Ovary (tissue), 10 donors: ENCODE measurements at places on chromosomes 11 and 22. TPM values are rescaled to one million over a fixed set of nuclear protein-coding genes. Genes with fewer than 3 reads are reported as not detected.

DNA sequence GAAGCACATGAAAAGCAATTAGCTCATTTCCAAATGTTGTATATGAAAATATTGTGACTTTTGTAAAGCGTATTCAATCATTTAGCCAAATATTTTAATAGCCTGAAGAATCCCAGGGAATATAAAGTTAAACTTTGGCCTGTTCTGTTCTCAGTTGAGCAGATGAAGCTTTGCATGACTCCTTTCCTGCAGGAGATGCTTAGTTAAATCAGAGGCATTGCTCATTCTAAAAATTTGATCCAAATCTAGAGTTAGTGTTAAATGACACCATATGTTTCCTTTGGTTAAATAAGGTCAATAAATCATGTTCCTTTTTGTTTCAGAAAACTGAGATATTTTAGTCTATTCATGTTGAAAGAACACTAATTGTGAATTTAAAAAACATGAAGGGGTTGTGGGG is 51.2 kb upstream of the BIRC3 start:
- H3K4me3 ChIP-seq, result no peak overlapping the region
- no peak for DNase-seq
- no peak overlapping the region for H3K27ac ChIP-seq
- H3K36me3 ChIP-seq, result no peaks in the 10 kb centered on the region

DNA sequence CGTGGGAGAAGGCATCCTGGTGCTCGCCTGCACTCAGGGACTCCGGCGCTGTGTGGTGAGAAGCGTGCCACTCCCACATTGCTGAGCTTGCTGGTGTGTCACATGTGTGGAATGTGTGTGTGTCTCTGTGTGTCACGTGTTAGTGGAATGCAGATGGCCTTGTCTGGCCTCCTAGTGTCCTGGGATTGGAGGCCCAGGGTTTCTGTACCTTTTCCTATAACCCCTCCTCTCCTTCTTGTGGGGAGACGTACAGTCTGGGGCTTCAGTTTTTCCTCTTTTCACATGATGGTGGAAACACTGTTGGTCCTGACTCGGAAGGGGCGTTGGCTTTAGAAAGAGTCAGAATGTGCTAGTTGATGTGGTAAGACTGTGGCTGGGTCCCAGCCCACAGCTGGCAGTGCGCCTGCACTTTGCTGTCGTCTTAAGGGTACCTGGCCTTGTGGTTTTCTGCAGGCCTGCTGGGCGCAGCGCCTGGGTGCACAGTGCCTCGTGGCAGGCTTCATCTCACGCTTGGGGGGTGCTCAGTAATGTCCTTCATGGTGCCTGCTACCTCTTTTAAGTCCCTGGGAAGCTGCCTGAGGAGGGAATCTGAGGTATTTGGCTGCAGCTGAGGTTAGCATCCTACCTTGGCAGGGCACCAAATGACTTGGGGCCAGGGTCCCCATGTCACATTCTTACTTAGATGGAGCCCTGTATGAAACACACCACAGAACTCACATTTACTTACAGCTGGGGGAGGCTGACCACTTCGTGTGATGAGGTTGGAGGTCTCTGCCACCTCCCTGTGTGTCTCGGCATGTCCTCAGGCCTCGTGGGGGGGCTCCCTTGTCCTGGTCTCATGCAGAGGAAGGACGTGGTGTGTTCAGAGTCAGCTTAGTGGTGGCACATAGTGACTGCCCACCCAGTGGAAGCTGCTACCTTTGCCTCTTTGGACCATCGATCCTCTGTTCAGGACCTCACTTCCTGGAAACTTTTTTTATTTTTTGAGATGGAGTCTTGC is 61.9 kb downstream of the MED15 start:
- peak; percentile 70 for DNase-seq
- no peak overlapping the region for H3K4me3 ChIP-seq
- H3K27ac ChIP-seq, result no peak overlapping the region
- no peaks in the 10 kb centered on the region for H3K27me3 ChIP-seq

GRCh38 chr11:14425621-14426020 is 66.6 kb upstream of the RRAS2 start:
- H3K36me3 ChIP-seq, result no peaks in the 10 kb centered on the region
- DNase-seq, result no peak
- H3K27me3 ChIP-seq, result no peaks in the 10 kb centered on the region
- peaks cover 10% of the 10 kb centered on the region for H3K4me1 ChIP-seq
- no peak overlapping the region for H3K4me3 ChIP-seq
- H3K27ac ChIP-seq, result no peak overlapping the region

DNA sequence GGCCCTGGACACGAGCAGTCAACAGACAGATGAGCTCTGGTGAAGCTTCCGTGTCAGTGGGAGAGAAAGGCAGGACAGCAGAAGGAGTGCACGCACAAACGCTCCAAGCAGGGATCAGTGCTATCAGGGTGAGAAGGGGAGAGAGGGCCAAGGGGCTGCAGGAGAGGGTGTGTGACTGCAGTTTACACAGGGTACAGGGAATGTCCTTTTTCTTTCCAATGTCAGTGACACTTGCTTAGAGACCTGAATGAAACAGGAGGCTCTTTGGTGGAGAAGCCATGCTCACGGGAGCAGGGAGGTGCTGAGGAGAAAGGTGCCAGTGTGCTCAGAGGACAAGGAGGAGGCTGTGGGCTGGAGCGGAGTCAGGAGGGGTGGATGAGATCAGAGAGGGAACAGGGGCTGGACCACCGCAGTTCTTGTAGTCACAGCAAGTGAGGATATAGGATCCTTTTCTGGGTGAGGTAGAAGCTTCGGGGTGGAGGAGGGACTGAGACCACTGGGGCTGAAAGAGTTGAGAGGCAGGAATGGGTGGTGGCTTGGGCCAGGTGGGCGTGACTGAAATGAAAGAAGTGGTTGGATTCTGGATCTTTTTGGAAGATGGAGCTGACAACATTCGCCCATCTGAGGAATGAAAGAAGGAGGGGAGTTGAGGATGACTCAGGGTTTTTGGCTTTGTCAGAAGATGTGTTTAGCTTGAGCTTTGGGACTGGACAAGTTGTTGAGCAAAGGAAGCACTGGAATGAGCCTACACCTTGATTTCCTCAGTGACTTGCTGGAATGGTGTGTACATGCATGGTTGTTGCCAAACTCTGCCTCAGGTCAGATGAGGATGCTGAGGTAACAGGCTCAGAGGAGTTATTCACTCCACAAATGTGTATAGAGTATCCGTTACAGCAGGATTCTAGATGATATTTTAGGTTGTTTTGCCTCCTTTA is 87.9 kb downstream of the ADAMTS15 start:
- H3K4me3 ChIP-seq, result no peak overlapping the region
- no peaks in the 10 kb centered on the region for H3K4me1 ChIP-seq
- H3K27me3 ChIP-seq, result no peaks in the 10 kb centered on the region
- no peak overlapping the region for H3K27ac ChIP-seq
- H3K36me3 ChIP-seq, result no peaks in the 10 kb centered on the region

- no peaks in the 10 kb centered on the region for H3K27me3 ChIP-seq
- H3K27ac ChIP-seq, result no peak overlapping the region
- peaks cover 15% of the 10 kb centered on the region for H3K4me1 ChIP-seq
- DNase-seq, result peak; percentile 28
These were observed 181.4 kb downstream of the DBX1 start for GRCh38 chr11:19978668-19979518.

DNA sequence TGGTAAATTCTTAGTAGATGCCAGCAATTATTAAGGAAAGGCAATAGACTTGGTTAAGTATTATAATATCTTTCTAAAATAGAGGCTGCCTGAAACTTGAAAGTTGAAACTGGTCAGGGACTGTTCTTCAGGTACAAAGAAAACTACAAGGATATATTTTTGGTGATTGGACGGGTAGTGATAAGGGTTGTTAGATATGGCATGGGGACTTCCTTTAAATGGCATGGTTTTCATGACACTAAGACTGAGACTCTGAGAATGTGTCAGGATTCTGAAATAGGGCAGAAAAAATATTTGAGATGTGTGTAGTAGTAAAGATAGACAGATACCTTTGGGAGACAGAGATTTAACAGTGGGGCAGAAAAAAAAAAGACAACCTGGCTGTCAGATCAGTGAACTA is 108.4 kb upstream of the SLC5A12 start:
- H3K4me1 ChIP-seq, result no peaks in the 10 kb centered on the region
- H3K27ac ChIP-seq, result no peak overlapping the region
- no peak overlapping the region for H3K4me3 ChIP-seq
- H3K36me3 ChIP-seq, result no peaks in the 10 kb centered on the region

DNA sequence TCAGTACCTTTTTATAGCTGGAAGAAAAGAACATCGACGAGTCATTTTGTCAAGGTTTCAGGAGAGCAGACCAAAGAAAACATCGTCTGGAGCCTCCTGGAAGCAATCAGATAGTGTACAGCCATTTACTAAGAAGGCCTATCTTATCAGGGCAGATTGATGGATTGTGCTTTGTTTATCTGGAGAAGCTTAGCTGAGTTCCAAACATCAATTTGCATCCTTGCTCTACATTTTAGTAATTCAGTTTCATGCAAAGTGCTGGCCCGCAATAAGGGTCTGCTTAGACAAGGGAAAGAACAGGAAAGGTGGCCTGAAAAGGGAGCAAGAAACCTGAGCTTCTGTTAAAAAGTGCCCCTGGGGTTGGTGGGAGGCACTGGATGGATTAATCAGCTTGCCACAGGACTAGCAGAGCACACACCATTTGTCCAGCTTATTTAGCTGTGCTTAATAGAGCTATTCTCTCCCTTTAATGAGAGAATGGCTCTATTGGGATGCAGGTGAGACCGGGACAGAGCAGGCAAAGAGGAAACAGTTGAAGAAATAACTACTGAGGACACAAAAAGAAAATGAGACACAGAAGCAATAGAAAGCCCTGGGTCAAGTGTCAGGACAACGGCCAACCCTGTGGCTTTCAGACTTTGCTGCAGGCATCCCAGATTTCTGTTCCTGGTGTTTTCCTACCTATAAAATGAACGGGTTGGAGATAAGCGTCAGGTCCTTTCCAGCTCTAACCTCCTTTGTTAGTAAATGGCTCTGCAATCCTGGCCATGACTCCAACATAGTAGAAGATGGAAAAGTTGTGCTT is 122.1 kb upstream of the TTC12 start:
- H3K4me3 ChIP-seq, result no peak overlapping the region
- no peak for DNase-seq
- peaks cover 22% of the 10 kb centered on the region for H3K4me1 ChIP-seq
- no peak overlapping the region for H3K27ac ChIP-seq
- H3K36me3 ChIP-seq, result no peaks in the 10 kb centered on the region

- H3K27me3 ChIP-seq, result no peaks in the 10 kb centered on the region
- H3K36me3 ChIP-seq, result no peaks in the 10 kb centered on the region
- DNase-seq, result no peak
- H3K27ac ChIP-seq, result no peak overlapping the region
- no peaks in the 10 kb centered on the region for H3K4me1 ChIP-seq
- H3K4me3 ChIP-seq, result no peak overlapping the region
These were observed 8.4 kb downstream of the XBP1 start for GRCh38 chr22:28791841-28792490.

- no peak overlapping the region for H3K4me3 ChIP-seq
- H3K4me1 ChIP-seq, result no peaks in the 10 kb centered on the region
- no peaks in the 10 kb centered on the region for H3K36me3 ChIP-seq
- DNase-seq, result no peak
- no peak overlapping the region for H3K27ac ChIP-seq
- no peaks in the 10 kb centered on the region for H3K27me3 ChIP-seq
These were observed 62.8 kb upstream of the PRDM11 start for GRCh38 chr11:45083544-45084087.

DNA sequence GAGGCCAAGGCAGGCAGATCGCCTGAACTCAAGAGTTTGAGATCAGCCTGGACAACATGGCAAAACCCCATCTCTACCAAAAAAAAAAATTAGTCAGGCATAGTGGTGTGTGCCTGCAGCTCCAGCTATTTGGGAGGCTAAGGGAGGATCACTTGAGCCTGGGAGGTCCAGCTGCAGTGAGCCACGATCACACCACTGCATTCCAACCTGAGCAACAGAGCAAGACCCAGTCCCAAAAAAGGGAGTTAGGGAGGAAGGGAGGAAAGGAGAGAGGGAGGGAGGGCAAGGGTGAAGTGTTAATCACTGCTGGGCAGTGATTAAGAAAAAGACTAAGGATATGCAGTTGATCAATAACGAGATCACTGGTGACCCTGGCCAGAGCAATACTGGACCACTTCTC is 56.0 kb upstream of the APOA1 start:
- no peaks in the 10 kb centered on the region for H3K36me3 ChIP-seq
- no peaks in the 10 kb centered on the region for H3K27me3 ChIP-seq
- DNase-seq, result no peak
- H3K4me3 ChIP-seq, result no peak overlapping the region

OR9Q2 gene
- total RNA-seq, result not detected

NUP50 gene
- 44.1 TPM for total RNA-seq

HBG2 gene
- total RNA-seq, result 1.6 TPM

KCNJ5 gene
- 0.72 TPM for total RNA-seq

SCO2 gene
- total RNA-seq, result 0.97 TPM
